Midbrain (tissue), 1 donor: ENCODE measurements at places on chromosomes 2 and 18.

GRCh38 chr2:43572244-43572643, 23.6 kb downstream of the THADA start:
- DNase-seq: no peak

- no peak for DNase-seq
Observed at GRCh38 chr2:9269295-9269694, 62.7 kb downstream of the ASAP2 start.

DNA sequence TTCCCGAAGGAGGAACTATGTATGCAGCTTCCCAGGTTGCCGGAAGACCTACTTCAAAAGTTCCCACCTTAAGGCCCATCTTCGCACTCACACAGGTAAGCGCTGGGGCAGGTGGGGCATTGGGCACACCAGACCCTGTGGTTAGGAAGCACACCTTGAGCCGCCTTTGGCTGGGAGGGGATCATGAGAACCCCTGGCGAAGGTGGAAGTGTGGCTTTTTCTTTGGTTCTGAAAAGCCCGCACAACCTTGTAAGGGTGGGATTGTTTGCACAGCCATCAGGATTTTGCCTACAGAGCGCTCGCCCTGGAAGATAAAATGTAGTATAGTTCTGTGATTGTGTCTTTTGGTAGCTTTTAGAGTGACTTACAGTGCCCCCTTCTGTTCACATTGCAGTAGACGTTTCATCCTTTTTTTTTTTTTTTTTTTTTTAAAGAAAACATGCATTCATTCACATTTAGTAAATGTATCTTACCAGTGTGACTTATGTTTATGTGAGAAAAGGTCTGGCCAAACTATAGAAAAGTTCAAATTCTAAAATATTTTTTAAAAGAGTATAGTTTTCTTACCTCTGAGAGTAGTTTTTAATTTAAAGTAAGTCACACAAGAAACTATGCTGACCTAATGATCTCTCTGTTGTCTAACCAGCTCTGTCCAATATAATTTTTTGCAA, 5.3 kb downstream of the KLF11 start:
- peak; percentile 38 for DNase-seq

- DNase-seq: no peak
Observed at GRCh38 chr18:50163505-50163904, 31.4 kb downstream of the MYO5B start.

DNA sequence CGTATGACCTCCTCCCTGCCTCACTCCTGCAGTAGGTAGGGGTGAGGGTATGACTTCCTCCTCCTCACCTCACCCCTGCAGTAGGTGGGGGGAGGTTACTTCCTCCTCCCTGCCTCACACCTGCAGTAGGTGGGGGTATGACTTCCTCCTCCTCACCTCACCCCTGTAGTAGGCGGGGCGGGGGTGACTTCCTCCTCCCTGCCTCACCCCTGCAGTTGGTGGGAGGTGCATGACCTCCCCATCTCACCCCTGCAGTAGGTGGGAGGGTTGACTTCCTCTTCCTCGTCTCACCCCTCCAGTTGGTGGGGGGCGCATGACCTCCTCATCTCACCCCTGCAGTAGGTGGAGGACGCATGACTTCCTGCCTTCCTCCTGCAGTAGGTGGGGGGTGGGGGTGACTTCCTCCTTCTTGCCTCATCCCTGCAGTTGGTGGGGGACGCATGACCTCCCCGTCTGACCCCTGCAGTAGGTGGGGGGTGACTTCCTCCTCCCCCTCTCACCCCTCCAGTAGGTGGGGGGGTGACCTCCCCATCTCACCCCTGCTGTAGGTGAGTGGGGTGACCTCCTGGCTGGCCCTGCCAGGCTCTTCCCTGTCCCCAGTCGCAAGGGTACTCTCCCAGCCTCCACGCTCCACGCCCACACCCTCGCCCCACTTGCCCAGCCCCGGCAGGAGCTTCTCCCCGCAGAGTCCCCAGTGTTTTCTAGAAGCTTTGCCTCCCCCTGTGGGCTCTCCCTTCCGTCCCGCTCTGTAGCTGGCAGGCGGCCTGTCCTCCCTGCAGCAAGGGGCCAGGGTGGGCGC, 39.3 kb downstream of the TSHZ1 start:
- no peak for DNase-seq

- no peak for DNase-seq
Observed at GRCh38 chr2:175234153-175234552, 52.6 kb upstream of the ATP5MC3 start.

GRCh38 chr2:170019060-170019805, 158.7 kb upstream of the MYO3B start:
- DNase-seq: no peak

DNA sequence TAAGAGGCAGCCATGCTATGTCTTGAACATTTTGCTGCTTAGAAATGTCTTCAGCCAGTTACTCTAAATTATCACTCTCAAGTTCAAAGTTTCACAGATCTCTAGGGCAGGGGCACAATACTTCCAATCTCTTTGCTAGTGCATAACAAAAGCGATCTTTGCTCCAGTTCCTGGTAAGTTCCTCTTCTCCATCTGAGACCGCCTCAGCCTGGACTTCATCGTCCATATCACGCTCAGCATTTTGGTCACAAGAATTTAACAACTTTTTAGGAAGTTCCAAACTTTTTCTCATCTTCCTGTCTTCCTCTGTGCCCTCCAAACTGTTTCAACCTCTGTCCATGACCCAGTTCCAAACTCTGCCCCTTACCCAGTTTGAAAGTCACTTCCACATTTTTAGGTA, 8.8 kb upstream of the SLC35F5 start:
- DNase-seq: no peak

DNA sequence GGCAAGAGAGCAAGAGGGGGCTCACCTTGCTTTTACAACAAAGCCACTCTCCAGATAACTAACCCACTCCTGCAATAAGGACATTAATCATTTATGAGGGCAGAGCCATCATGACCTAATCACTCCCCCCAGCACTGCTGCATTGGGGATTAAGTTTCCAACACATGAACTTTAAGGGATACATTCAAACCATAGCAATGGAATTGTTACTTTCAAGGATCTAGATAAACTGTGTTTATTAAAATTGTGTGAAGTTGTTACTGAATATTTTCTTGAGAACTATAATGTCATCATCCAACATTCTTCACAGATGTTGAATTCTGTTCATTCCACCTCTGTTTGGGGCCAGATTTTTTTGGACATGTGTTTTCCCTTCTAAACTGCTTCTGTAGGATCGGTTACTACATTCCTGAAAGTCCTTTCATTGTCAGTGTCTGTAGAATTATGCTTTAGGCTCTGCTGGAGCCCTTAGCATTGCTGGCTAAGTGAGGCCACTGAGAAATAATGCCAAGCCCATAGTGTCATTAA, 50.4 kb downstream of the SPATS2L start:
- no peak for DNase-seq

- DNase-seq: peak; percentile 90
Observed at GRCh38 chr18:79988451-79989194, at the start of gene TXNL4A. Gene TXNL4A, minus strand, starts transcription at chr18:79988563. Its CDS starts 171 bp downstream, at chr18:79988392.

- DNase-seq: no peak
Observed at GRCh38 chr2:54423213-54423612, 32.9 kb upstream of the SPTBN1 start.
